ENCODE measurements at places on chromosomes 1 and 21. TPM values are rescaled to one million over a fixed set of nuclear protein-coding genes. Genes with fewer than 3 reads are reported as not detected.

Gene E2F2
- 1.7 TPM for total RNA-seq

Gene CD2
- 158 TPM for total RNA-seq

DNA sequence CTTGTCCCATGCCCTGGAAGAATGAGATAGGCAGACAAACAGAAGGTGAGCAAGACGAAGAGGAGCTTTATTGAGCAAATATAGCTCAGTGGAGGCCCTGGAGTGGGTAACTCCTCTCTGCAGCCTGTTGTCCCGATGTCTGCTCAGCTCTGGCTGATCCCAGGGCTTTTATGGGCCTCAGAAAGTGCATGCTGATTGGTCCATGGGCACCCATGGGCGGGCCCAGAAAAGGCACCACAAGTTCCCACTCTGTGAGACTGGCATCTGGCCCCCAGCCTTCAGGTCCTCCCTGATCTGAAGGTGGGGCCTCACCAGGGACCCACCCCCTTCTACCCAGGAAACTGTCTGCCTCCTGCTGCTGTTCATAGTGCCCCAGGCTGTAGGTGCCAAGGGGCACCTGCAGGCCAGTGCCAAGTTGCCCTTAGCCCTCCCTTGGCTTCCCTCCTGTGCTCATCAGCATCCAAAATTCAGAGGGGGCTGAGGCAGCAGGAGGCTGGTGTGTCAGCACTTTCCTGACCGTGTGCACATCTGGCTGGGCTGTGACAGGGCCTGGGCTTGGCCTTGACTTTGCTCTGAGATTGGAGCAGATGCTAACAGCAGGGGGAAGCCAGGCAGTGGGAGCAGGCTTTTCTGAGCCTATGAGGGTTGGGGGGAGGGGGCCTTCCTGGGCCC, 35.4 kb downstream of the ACTL8 start:
- no peak for DNase-seq

Gene SPATA17
- not detected for total RNA-seq

- DNase-seq, result no peak
Observed at GRCh38 chr1:59393211-59394180, 96.6 kb downstream of the FGGY start.

GRCh38 chr1:169288011-169288414, 79.6 kb downstream of the NME7 start:
- DNase-seq, result no peak

GRCh38 chr1:85394130-85394529, 70.8 kb downstream of the DDAH1 start:
- DNase-seq, result no peak

- no peak for DNase-seq
Observed at GRCh38 chr1:10989095-10989494, 23.4 kb upstream of the TARDBP start.

GRCh38 chr1:240111558-240111957, 19.9 kb downstream of the FMN2 start:
- no peak for DNase-seq

DNA sequence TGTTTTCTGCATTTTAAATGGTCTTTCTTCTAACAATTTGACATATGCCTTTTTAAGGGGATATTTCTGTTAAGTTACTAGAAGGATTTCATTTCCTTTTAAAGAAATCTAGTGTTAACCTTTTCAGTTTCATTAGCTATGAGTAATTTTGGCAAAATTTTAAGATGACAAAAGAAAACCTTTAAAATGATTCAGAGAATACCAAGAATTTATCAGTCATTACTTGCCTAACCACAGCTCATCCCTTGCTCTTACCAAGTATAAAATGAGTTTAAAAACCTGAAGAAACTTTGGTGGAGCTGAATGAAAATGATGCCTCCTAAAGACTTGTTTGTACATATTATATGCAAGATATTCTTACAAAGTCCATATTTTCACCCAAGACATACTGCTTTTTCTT, 101.7 kb downstream of the NEK7 start:
- no peak for DNase-seq
